Activated naive CD8-positive, alpha-beta T cell treated with anti-CD3 and anti-CD28 coated beads, Interleukin-2, amount 10 ng/mL, durations not matched to agents 7 days and 5 days (primary cell): ENCODE measurements at places on chromosomes 6 and 20. TPM values are rescaled to one million over a fixed set of nuclear protein-coding genes. Genes with fewer than 3 reads are reported as not detected.

Gene PPARD
- total RNA-seq = 45.9 TPM

Gene DCDC2
- 0.14 TPM for total RNA-seq

Gene GRIK2
- total RNA-seq = not detected

Gene CRISP2
- not detected for total RNA-seq

Gene SPATA2
- total RNA-seq = 9.1 TPM

Gene HDAC2
- total RNA-seq = 56.9 TPM

Gene PGC
- not detected for total RNA-seq

Gene WFDC10B
- not detected for total RNA-seq

Gene SFTA2
- not detected for total RNA-seq

Gene DOK5
- not detected for total RNA-seq

Gene RHAG
- total RNA-seq = not detected

Gene GNRH2
- 1.6 TPM for total RNA-seq
